Activated B cell treated with CpG ODN at 0.5 μM for 24 hours (primary cell): ENCODE measurements at places on chromosomes 12 and 14. TPM values are rescaled to one million over a fixed set of nuclear protein-coding genes. Genes with fewer than 3 reads are reported as not detected.

Gene RTL1
- total RNA-seq, result not detected in 2 replicates

Gene ARHGAP9
- total RNA-seq, result 98.8 and 104 TPM in 2 replicates

Gene RAD51AP1
- 5.6 and 5.9 TPM in 2 replicates for total RNA-seq

DNA sequence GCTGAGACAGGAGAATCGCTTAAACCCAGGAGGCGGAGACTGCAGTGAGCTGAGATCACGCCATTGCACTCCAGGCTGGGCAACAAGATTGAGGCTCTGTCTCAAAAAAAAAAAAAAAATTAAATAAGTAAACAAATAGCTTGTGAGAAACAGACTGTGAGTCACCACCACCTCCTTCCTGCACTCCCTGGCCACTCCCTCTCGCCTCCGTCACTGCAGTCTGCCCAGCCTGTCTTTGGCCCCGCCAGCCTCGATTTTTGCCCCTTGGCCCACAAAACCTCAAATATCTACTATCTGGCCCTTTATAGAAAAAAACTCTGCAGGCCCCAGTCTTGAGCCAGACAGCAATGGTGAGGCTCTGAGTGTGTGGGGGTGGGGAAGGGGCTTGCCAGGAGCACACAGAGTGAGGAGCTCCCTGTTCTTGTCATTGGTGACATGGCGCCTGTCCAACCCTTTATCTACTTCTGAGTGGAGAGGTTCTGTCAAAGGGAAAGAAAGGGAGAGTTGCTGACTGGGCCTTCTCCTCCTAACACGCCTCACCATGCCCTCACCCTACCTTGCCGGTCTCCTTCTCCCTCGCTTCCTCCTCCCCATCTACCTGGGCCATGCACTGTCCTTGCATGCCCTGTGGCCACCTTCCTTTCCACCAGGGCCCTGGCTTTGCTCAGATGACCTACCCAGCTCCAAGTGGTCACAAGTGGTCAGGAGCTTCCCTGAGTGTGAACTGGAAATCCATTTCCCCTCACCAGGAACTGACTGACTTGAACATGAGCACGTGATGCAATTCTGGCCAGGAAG is 22.1 kb downstream of the LGMN start:
- DNase-seq, result no peak
- H3K27me3 ChIP-seq, result no peaks in the 10 kb centered on the region
- H3K4me3 ChIP-seq, result no peak overlapping the region
- H3K4me1 ChIP-seq, result peaks cover 6% of the 10 kb centered on the region
- H3K36me3 ChIP-seq, result peaks cover 25% of the 10 kb centered on the region
- H3K27ac ChIP-seq, result no peak overlapping the region

DNA sequence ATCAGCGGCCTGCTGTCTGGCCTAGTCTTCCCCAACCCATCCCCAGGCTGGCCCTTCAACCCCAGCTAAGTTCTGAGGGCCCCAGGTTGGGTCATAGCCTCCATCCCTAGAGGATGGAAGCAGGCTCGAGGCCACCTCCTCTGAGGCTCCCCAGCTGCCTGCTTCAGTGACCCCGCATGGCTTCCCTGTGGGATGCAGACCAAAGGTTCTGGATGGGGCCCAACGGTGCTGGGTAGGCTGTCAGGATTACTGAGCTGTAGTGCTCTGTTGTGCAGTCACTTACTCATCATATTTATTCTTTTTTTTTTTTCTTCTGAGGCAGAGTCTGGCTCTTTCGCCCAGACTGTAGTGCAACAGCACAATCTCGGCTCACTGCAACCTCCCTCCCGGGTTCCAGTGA is 92.0 kb downstream of the IRF2BPL start:
- H3K36me3 ChIP-seq, result no peaks in the 10 kb centered on the region
- no peak overlapping the region for H3K27ac ChIP-seq
- DNase-seq, result no peak
- no peaks in the 10 kb centered on the region for H3K4me1 ChIP-seq
- H3K27me3 ChIP-seq, result no peaks in the 10 kb centered on the region
- H3K4me3 ChIP-seq, result no peak overlapping the region

- H3K27ac ChIP-seq, result no peak overlapping the region
- peaks cover 2% of the 10 kb centered on the region for H3K27me3 ChIP-seq
- no peak for DNase-seq
- H3K4me3 ChIP-seq, result no peak overlapping the region
- H3K36me3 ChIP-seq, result no peaks in the 10 kb centered on the region
- H3K4me1 ChIP-seq, result no peaks in the 10 kb centered on the region
Observed at GRCh38 chr14:104107101-104107581, 21.6 kb downstream of the ASPG start.

DNA sequence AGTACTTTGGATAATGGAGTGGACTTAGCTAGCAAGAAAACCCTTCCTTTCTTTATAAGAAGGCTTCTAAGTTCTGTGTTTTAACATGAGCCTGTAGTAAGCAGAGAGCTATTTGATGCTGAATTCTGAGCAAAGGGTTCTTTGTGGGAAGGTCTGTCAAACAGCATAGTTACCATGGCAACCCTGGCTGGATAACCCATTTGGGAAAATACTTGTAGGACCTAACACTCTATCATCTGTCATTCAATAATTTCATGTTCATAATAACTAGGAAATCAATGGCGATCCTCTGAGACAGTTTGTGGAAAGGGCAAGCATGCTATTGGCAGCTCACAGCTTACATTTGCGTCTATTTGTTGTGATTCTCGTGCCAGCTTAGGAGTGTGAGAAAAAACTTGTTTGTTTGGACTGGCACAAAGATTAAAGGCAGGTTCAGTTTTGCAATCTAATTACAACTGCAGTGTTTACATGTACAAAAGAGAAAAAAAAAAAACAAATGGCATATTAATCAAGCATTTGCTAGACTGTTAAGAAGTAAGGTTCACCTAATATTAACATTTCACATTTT is 219.2 kb downstream of the PDZRN4 start:
- no peak for DNase-seq
- H3K27me3 ChIP-seq, result no peaks in the 10 kb centered on the region
- H3K27ac ChIP-seq, result no peak overlapping the region
- H3K4me1 ChIP-seq, result no peaks in the 10 kb centered on the region
- no peak overlapping the region for H3K4me3 ChIP-seq

DNA sequence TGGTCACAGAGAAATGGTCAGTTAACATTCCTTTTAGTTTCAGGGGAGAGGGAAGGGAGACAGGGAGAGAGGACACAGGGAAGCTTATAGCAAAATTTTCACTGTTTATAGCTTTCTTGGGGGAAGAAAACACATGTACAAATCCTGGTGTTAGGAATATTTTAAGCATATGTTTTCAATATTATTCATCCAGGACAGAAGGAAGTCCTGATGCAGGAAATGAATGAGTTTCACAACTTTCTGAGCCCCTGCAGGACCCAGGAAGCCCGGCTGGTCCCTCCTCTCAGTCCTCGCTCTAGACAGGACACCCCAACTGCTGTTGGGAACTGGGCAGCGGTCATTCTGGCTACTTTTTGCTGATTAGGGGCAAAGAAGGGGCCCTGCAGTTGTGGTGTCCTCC is 71.1 kb upstream of the ZDHHC17 start:
- H3K27me3 ChIP-seq, result no peaks in the 10 kb centered on the region
- no peak overlapping the region for H3K27ac ChIP-seq
- no peak overlapping the region for H3K4me3 ChIP-seq
- H3K4me1 ChIP-seq, result no peaks in the 10 kb centered on the region
- no peaks in the 10 kb centered on the region for H3K36me3 ChIP-seq

- no peaks in the 10 kb centered on the region for H3K36me3 ChIP-seq
- H3K4me1 ChIP-seq, result peaks cover 7% of the 10 kb centered on the region
- no peak within 1 kb of the TSS for H3K27ac ChIP-seq
Observed at GRCh38 chr14:59870277-59871165, at the start of gene RTN1. RTN1 (minus strand) TSS chr14:59870776; CDS start chr14:59870630, 146 bp downstream.

- H3K4me1 ChIP-seq, result no peaks in the 10 kb centered on the region
- no peaks in the 10 kb centered on the region for H3K36me3 ChIP-seq
- no peak overlapping the region for H3K4me3 ChIP-seq
- no peak for DNase-seq
Observed at GRCh38 chr14:99737956-99738667, 54.0 kb downstream of the CYP46A1 start.

DNA sequence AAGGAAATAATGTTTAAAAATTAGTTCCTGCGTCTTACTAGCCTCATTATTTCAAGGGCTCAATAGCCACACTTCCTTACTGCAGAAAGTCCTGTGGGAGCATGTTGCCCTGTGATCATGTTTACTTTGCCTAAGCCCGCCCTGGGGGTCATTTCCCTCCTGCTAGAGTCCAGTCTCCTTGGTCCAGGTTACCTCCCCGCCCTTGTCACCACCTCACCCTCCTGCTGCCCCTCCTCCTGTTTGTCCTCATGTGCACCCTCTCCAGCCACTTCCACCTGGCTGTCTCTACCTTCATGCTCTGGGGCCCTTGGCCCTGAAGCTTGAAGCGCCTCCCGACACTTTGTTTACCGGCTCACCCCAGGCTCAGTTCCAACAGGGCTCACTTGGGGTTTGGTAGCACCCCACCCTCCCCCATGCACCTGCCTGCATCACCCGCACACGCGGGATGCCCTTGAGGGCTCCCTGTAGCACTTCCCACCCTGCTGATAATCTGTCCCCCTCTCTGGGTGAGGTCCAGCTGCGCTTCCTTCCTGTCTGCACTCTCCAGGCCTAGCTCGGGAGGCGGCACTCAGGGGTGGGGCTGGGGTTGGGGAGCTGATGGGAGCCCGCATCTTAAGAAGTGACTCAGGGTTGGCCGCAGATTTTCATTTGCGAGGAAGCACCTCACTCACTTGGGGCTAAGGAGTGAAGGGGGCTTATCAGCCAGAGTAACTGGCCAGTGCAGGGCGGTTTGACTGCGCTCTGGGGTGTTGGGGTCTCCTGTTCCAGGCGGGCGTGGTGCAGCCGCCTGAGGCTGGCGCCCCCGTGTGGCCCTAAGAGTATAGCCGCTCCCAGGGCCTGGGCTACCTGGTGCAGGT is 40.1 kb downstream of the SMIM41 start:
- H3K27me3 ChIP-seq, result no peaks in the 10 kb centered on the region
- no peak overlapping the region for H3K4me3 ChIP-seq
- no peak for DNase-seq
- peak overlapping the region; percentile 89 for H3K27ac ChIP-seq
- H3K4me1 ChIP-seq, result peaks cover 58% of the 10 kb centered on the region
